Activated gamma-delta T cell treated with Interleukin-2 at 50 U/mL for 16 hours (primary cell): ENCODE measurements at places on chromosomes 16 and 17.

GRCh38 chr16:28146536-28146935 lies 65.2 kb downstream of the XPO6 start:
- DNase-seq: no peak

DNA sequence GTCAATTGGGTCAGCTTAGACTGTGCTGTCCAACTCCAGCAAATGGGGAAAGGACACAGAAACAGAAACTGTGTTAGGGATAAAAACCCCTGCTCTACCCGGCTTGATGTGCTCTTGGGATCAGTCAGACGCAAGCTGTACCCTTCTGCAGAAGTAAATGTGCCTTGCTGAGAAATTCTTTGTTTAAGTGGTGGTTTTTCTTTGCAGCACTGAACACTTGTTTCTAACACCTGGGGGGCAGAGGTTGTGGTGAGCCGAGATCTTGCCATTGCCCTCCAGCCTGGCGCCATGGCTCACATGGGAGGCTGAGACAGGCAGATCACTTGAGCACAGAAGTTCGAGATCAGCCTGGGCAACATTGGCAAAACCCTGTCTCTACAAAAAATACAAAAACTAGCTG lies 18.5 kb upstream of the ARL4D start:
- DNase-seq: no peak

- DNase-seq: no peak
Observed at GRCh38 chr17:39848600-39848999, 15.5 kb downstream of the IKZF3 start.

- no peak for DNase-seq
Observed at GRCh38 chr16:89166696-89167424, 4.7 kb upstream of the CDH15 start.

DNA sequence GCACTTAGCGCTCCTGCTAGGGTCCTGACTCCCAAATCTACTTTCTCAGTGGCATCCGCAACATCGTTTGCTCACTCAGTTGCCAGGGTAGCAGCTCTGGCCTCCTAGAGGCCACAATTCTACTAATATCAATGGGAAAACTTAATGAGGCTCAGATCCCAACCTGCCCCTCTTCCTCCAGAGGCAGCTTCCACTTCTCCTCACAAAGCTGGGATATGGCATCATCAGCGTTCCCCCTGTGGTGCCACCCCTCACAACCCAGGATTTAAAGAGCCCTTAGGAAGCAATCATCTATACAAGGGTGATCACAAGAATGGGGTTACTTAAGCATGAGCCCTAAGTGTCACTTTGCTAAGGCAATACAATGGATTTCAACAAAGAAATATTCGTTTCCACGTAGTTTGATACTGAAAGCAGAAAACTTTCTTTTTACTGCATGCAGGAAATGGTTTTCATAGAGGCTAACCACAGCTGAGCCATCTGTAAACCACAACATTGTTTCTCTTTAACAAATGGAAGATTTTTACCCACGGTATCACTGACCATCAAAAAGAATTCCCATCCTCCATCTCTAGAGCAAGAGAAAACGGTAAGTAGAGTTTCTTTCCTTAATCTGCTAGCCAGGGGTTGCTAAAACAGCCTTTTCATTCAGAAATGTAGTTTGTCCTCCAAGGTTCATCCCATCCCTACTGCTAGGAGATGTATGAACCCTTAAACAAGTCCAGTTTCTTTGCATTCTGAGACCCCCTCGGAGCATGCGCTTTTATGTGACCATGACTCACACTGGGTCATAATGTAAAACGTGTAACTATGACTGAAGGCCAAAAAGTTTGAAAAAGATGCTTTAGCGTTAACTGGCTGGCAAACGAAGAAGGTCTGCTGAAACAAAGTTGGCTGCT lies 68.3 kb upstream of the BCAR1 start:
- no peak for DNase-seq

DNA sequence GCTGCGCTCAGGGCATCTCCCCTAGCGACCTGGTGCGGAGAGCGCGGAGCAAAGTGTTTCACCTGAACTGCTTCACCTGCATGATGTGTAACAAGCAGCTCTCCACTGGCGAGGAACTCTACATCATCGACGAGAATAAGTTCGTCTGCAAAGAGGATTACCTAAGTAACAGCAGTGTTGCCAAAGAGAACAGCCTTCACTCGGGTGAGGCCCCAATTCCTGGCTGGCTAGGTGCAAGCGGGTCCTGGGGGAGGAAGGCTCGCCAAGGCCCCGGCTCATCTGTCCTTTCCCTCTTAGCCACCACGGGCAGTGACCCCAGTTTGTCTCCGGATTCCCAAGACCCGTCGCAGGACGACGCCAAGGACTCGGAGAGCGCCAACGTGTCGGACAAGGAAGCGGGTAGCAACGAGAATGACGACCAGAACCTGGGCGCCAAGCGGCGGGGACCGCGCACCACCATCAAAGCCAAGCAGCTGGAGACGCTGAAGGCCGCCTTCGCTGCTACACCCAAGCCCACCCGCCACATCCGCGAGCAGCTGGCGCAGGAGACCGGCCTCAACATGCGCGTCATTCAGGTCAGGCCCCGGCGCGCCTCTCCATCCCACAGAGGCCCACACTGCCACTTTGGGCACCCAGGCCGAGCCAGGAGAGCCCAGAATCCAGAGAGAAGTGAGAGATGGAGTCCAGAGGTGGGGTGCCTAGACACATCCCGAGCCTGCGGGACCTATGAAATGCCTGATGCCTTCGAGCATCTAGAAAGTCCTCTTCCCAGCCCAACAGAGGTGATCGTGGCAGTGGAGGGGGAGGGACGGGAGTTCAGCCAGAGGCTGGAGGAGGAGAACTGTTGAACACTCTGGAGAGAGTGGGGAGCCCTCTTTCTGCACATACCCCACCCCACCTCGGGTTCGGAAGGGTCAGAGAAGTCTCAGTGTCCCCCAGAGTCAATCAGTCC lies 3.3 kb downstream of the LHX1 start:
- DNase-seq: no peak

- no peak for DNase-seq
Observed at GRCh38 chr17:56314026-56314425, 160.8 kb downstream of the ANKFN1 start.

GRCh38 chr17:45371414-45372324 lies 54.8 kb upstream of the MAP3K14 start:
- no peak for DNase-seq

GRCh38 chr16:10150906-10151305 lies 31.3 kb downstream of the GRIN2A start:
- DNase-seq: no peak

DNA sequence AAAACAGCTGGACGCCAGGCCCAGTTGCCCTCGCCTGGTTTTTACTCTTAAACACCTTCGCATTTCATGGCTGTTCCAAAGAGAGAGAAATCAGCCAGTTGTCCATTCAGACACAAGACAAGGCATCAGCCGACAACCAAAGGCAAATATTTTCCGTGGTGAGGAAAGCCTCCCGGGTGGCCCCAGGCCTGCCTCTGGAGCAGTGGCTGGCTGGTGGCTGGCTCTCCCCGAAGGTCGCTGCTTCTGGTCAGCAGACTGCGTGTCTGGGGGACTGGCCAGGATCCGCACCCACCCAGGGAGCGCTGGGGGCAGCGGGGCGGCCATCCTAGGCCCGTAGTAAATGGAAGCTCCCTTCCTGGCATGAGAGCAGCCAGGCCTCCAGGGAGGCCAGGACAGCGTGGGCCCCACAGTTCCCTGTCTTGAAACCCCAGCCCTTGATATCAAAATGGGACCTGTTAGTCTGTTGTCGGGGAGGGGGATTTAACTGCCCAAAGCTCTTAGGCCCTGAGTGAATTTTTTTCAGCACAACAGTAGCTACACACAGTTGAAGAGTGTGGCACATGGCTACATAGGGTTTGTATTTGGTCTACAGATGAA lies 57.7 kb downstream of the SREBF1 start:
- no peak for DNase-seq

GRCh38 chr16:89561142-89561883 lies 831 bp downstream of the RPL13 start:
- DNase-seq: no peak

- DNase-seq: no peak
Observed at GRCh38 chr17:78609191-78609641, 32.0 kb upstream of the DNAH17 start.
